ENCODE measurements at places on chromosomes 7 and 10.

GRCh38 chr10:83816942-83817341 is 322.4 kb upstream of the GHITM start:
- DNase-seq: no peak

- no peak for DNase-seq
Measured at GRCh38 chr7:93838966-93839365, 51.6 kb downstream of the TFPI2 start.

GRCh38 chr7:19145434-19146115 is 354 bp upstream of the FERD3L start:
- DNase-seq: no peak

GRCh38 chr10:3222626-3223025 is 50.0 kb upstream of the PITRM1 start:
- no peak for DNase-seq

GRCh38 chr10:50653142-50653541 is 29.4 kb upstream of the SGMS1 start:
- no peak for DNase-seq

DNA sequence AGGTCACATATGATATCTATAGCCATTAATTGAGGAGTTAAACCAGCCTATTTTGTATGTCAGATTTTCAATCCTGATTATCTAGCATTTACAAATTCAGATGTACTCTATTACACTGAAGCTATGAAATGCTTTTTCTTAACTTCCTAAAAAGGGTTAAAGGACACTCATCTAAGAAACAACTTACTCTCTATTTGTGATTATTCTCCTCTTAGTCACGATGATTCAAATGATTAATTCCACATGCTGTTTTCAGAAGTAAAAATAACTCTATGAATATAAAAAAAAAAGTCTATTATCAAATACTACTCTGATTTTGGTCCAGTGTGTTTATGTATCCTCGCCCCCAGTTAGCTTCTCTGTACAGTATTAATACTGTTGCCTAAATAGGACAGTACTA is 1199.9 kb downstream of the GATA3 start:
- no peak for DNase-seq

GRCh38 chr10:2700626-2701305 is 366.6 kb upstream of the PFKP start:
- peak; percentile 3 for DNase-seq

GRCh38 chr7:37420946-37421695 is 27.5 kb downstream of the ELMO1 start:
- DNase-seq: no peak

GRCh38 chr7:143279186-143280098 is 5.3 kb upstream of the TMEM139 start:
- DNase-seq: no peak

DNA sequence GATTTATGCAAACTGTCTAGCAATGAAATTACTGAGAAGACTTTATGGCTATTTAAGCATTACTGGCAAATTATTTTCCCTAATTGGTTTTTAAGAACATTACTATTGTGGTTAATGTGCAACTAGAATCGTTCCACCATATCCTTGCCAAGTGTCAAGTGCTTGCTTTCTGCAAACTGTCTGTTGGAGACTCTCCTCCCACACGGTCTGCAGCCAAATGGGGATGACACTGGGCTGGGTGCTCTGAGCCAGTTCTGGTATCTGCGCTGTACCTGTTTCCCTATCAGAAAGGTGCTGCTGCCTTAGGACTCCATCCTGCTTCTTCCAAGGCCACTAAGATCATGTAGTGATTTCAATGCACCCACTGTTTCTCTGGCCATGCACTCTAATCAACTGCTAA is 110.4 kb downstream of the RAMP3 start:
- no peak for DNase-seq

GRCh38 chr10:11837372-11838161 is 14.4 kb downstream of the PROSER2 start:
- DNase-seq: no peak

- no peak for DNase-seq
Measured at GRCh38 chr7:119720541-119720940, 552.4 kb upstream of the KCND2 start.

DNA sequence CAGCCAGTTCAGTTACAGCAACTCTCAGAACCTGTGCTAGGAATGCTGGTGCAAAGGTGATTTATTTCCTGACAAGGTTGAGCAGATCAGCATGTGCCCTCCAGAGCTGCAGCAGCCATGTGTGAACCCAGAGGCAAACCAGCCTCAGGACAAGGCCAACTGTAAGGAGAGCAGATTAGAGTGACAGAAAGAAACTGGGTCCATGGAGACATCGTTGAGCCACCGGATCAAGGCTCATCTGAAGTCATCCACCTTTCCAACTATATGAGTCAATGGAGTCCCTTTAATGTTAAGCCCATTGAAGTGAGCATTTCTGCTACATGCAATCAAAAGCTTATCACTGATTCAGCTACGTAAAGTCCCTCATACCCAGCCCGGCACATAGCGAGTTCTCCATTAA is 26.4 kb downstream of the KCNMA1 start:
- no peak for DNase-seq

DNA sequence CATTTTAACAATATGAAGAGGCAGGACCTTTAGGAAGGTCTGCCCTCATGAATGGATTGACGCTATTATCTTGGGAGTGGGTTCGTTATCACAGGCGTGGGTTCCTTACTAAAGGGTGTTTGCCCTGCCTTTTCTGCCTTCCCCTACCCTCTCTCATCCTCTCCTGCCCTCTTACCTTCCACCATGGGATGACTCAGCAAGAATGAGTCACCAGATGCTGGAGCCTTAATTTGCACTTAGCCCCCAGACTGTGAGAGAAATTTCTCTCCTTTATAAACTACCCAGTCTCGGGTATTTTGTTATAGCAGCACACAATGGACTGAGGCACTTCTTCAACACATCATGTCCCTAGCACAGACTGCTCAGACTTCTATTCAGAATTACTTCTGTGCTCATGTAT is 31.4 kb upstream of the ZNF32 start:
- DNase-seq: no peak

Measured in GM18507 (cell line).